ENCODE measurements at places on chromosomes 6 and 20.
A peak's percentile ranks its signal among the peaks of the same experiment; 100 is the strongest.

DNA sequence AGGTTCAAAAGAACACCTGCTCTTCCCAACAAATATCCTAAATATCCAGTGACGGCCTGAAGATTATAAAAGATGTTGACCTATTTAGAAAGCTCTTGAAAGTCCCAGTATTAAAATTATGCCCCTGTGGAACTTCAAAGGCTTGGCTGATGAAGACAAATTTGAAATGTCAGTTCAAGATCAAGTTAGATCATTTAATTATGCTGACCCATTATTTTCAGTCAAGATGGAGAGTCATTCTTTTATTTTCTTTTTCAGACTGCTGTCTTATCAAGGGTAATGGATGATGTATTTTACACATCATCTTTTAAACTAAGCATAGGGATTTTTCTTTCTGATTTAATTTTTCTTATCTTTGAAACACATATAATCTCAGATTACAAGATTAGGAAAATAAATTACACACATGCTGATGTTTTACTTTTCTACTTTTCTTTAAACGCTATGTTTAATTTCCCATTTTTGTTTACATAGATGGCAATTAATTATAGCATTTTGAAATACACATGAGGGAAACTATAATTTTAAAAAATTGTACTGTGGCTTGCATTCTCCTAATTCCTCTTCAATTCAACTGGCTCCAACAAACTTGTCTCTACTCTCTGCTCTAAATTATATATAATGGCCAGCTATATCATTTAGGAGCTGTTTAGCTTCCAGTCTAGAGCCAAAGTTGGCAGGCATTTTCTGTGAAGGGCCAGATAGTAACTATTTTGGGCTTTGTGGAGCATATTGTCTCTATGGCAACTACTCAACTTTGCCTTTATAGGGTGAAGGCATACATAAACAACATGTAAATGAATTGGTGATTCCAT is 123.7 kb downstream of the RCAN2 start:
- H3K27me3 ChIP-seq = peaks cover 10% of the 10 kb centered on the region
- H3K27ac ChIP-seq = no peak overlapping the region
- no peaks in the 10 kb centered on the region for H3K4me1 ChIP-seq
- no peaks in the 10 kb centered on the region for H3K36me3 ChIP-seq
- no peak overlapping the region for H3K4me3 ChIP-seq

DNA sequence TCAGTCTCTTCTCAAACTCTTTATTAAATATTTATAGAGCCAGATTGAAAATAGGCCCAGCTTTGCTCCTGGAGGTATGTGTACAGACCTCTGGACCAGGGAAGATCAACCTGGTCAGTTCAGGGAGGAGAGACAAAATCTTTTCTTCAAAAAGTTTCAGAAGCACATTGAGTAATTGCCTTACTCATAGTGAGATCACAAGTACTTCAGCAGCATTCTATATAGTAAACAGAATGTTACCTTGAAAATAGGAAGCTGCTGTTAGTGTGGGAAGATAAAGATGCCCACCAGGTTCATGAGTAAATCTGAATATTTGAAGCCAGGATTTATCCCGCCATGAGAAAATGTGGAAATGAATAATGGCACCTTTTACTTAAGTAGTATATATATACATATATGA is 665.9 kb upstream of the CITED2 start:
- peaks cover 1% of the 10 kb centered on the region for H3K4me1 ChIP-seq
- H3K27ac ChIP-seq = no peak overlapping the region
- H3K36me3 ChIP-seq = no peaks in the 10 kb centered on the region
- no peaks in the 10 kb centered on the region for H3K27me3 ChIP-seq
- no peak for DNase-seq

- no peaks in the 10 kb centered on the region for H3K27me3 ChIP-seq
- H3K4me3 ChIP-seq = no peak overlapping the region
- H3K27ac ChIP-seq = no peak overlapping the region
- no peaks in the 10 kb centered on the region for H3K4me1 ChIP-seq
- H3K36me3 ChIP-seq = no peaks in the 10 kb centered on the region
- no peak for DNase-seq
These were observed 47.3 kb downstream of the EPB41L2 start for GRCh38 chr6:131015630-131016263.

- H3K36me3 ChIP-seq = no peaks in the 10 kb centered on the region
- peak overlapping the region; percentile 47 for H3K4me3 ChIP-seq
- DNase-seq = peak; percentile 23
- H3K27ac ChIP-seq = peak overlapping the region; percentile 96
- no peaks in the 10 kb centered on the region for H3K27me3 ChIP-seq
- peaks cover 40% of the 10 kb centered on the region for H3K4me1 ChIP-seq
These were observed 39.3 kb downstream of the PCNA start for GRCh38 chr20:5080384-5080877.

- no peak overlapping the region for H3K4me3 ChIP-seq
- DNase-seq = no peak
- no peak overlapping the region for H3K27ac ChIP-seq
- peaks cover 3% of the 10 kb centered on the region for H3K27me3 ChIP-seq
These were observed 251.1 kb upstream of the SOX4 start for GRCh38 chr6:21342501-21342900.

GRCh38 chr20:5545455-5545854 is 204.7 kb upstream of the SHLD1 start:
- no peak overlapping the region for H3K4me3 ChIP-seq
- H3K27me3 ChIP-seq = no peaks in the 10 kb centered on the region
- no peak for DNase-seq
- H3K27ac ChIP-seq = peak overlapping the region; percentile 6
- peaks cover 9% of the 10 kb centered on the region for H3K4me1 ChIP-seq

GRCh38 chr6:115004204-115004603 is 661.4 kb upstream of the HS3ST5 start:
- H3K4me3 ChIP-seq = no peak overlapping the region
- no peaks in the 10 kb centered on the region for H3K27me3 ChIP-seq
- no peak overlapping the region for H3K27ac ChIP-seq
- H3K36me3 ChIP-seq = no peaks in the 10 kb centered on the region

- H3K36me3 ChIP-seq = peaks cover 27% of the 10 kb centered on the region
- peak overlapping the region; percentile 97 for H3K27ac ChIP-seq
- no peaks in the 10 kb centered on the region for H3K27me3 ChIP-seq
- peaks cover 40% of the 10 kb centered on the region for H3K4me1 ChIP-seq
- peak; percentile 77 for DNase-seq
These were observed 108.4 kb upstream of the PRSS16 start for GRCh38 chr6:27138837-27139755.

- H3K27ac ChIP-seq = no peak overlapping the region
- H3K27me3 ChIP-seq = no peaks in the 10 kb centered on the region
- no peak overlapping the region for H3K4me3 ChIP-seq
- DNase-seq = no peak
- no peaks in the 10 kb centered on the region for H3K36me3 ChIP-seq
- H3K4me1 ChIP-seq = peaks cover 1% of the 10 kb centered on the region
These were observed 89.0 kb upstream of the DTNBP1 start for GRCh38 chr6:15751721-15752350.

GRCh38 chr6:5442916-5443315 is 181.6 kb downstream of the FARS2 start:
- peaks cover 2% of the 10 kb centered on the region for H3K4me1 ChIP-seq
- DNase-seq = no peak
- H3K36me3 ChIP-seq = peaks cover 1% of the 10 kb centered on the region

DNA sequence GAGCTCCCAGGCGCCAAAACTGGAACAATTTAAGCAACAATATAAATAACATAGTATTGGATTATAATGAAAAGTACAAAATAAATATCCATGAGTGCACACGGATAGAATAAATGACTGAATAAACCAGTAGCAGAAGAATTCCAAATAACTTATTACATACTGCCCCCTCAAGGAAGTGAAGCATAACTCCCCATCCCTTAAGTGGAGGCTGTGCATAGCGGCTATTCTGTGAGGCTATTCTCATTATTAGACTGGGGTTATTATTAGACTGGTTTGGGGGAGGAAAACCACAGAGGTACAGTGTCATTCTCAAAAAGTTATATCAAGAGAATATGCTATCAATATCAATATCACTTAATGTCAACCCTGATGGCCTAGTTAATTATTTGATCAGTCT is 94.4 kb upstream of the SIRPA start:
- peaks cover 56% of the 10 kb centered on the region for H3K27me3 ChIP-seq
- H3K4me1 ChIP-seq = peaks cover 9% of the 10 kb centered on the region
- no peaks in the 10 kb centered on the region for H3K36me3 ChIP-seq
- no peak overlapping the region for H3K27ac ChIP-seq
- H3K4me3 ChIP-seq = no peak overlapping the region

- DNase-seq = no peak
- peak overlapping the region; percentile 100 for H3K4me3 ChIP-seq
- H3K4me1 ChIP-seq = peaks cover 37% of the 10 kb centered on the region
These were observed 545 bp upstream of the ASCC3 start for GRCh38 chr6:100881707-100882040.

DNA sequence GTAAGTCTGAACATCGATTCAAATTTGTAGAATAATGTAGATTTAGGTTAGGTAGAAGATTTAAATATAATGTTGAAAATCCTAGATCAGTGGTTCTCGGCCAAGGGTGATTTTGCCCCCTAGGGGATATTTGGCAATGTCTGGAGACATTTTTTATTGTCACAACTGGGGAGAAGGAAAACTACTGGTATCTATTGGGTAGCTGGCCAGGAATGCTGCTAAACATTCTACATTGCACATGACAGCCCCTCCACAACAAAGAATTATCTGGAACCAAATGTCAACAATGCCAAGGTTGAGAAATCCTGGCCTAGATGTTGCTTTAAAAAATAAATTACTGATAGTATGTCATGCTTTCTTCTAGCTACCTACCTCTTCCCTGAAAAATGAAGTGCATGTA is 76.1 kb downstream of the HIVEP2 start:
- DNase-seq = no peak
- peaks cover 1% of the 10 kb centered on the region for H3K36me3 ChIP-seq
- H3K4me1 ChIP-seq = peaks cover 54% of the 10 kb centered on the region
- H3K27ac ChIP-seq = no peak overlapping the region
- H3K27me3 ChIP-seq = no peaks in the 10 kb centered on the region

- H3K27me3 ChIP-seq = peaks cover 8% of the 10 kb centered on the region
- no peak overlapping the region for H3K27ac ChIP-seq
- no peaks in the 10 kb centered on the region for H3K4me1 ChIP-seq
- no peak overlapping the region for H3K4me3 ChIP-seq
These were observed 67.4 kb downstream of the ECT2L start for GRCh38 chr6:138863321-138863720.

DNA sequence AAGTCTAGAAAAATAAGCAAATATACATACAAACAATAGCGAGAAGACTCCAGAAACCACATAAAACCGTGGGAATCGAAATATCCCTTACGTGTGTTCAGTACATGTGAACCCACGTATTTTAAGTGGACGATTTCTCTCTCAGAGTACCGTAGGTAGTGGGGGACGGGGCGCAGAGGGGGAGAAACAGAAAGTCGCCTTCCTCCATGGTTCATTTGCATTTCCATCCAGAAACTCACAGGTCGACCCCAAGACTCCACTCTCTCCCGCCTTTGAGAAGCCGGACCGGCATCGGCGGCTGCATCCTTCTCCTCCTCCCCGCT is 538 bp upstream of the ENPP1 start:
- no peak for DNase-seq
- no peaks in the 10 kb centered on the region for H3K36me3 ChIP-seq
- H3K27me3 ChIP-seq = peaks cover 49% of the 10 kb centered on the region
- peak overlapping the region; percentile 91 for H3K4me3 ChIP-seq
- peak overlapping the region; percentile 69 for H3K27ac ChIP-seq

DNA sequence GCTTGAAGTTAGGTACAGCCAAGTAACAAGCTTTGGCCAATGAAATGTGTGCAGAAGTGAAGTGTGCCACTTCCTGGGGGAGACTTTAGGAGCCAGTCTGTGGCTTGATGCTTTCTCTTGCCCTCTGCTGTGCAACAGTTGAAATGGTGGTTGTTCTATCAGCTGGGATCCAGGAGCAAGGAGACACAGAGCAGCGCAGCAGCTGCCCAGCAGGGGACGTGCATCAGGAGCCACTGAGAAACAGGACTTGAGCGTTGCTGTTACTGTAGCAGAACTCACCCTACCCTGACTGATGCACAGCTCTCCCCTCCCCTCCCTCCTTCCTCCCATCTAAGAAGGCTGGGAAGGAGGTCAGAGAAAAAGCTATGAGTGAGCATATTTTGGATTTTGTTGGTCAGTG is 18.9 kb upstream of the CCN5 start:
- DNase-seq = no peak
- no peak overlapping the region for H3K4me3 ChIP-seq
- H3K27ac ChIP-seq = no peak overlapping the region
- H3K4me1 ChIP-seq = peaks cover 2% of the 10 kb centered on the region

- no peaks in the 10 kb centered on the region for H3K27me3 ChIP-seq
- DNase-seq = no peak
- no peak overlapping the region for H3K27ac ChIP-seq
These were observed 504.3 kb upstream of the SLC35B3 start for GRCh38 chr6:8939615-8940014.

DNA sequence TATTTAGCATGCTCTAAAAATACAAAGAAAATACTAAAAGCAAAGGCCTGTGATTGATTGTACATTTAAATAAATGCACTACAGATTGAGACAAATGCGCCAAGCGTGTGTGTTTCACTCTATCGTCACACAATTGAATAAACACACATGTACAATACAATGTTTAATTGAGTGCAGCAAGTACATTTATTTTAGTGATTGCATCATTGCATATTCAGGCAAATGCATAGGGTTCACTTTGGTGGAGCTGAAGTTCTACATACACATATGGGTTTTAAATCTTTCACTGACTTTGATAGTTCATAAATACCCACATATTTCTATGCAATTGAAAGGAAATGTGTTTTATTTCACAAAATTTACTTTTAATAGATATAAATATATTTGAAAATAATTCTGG is 750.6 kb upstream of the MMS22L start:
- DNase-seq = no peak
- no peaks in the 10 kb centered on the region for H3K4me1 ChIP-seq
- H3K27me3 ChIP-seq = no peaks in the 10 kb centered on the region
- H3K4me3 ChIP-seq = no peak overlapping the region
- no peaks in the 10 kb centered on the region for H3K36me3 ChIP-seq

DNA sequence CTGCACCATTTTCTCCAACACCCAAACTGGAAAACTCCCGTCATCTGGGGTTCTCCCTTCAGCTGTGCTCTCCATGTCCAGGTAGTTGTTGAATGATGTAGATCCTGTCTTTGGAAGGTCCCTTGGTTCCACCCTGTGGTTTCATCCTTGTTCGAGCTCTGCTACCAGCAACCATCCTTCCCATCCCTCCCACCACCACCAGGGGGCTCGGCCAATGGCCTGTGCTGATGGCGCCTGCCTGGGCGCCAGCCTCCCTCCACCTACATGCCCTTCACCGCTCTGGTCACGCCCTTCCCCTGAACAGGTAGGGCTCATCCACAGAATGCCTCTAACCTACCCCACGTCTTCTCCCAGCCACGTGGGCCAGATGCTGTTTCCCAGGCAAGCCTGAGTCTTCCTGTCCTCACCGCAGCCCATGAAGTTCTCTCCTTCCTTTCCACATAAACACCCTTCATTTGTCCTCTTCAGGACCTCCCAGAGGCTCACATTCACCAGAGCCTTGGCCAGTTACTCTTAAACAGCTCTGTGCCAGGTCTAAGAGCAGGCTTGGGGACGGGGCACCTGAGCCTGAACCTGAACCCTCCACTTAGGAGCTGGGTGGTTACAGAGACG is 75.1 kb upstream of the DUSP22 start:
- H3K36me3 ChIP-seq = peaks cover 6% of the 10 kb centered on the region
- DNase-seq = no peak
- no peaks in the 10 kb centered on the region for H3K27me3 ChIP-seq
- H3K4me1 ChIP-seq = peaks cover 50% of the 10 kb centered on the region
- H3K4me3 ChIP-seq = no peak overlapping the region
- peak overlapping the region; percentile 39 for H3K27ac ChIP-seq
